ENCODE measurements at places on chromosomes 13 and 19. TPM values are rescaled to one million over a fixed set of nuclear protein-coding genes. Genes with fewer than 3 reads are reported as not detected.

Gene OR7A5
- 0.27 TPM for total RNA-seq

Gene ZNF229
- 5.0 TPM for total RNA-seq

Gene CGB1
- not detected for total RNA-seq

Gene CAPS
- total RNA-seq = 18.3 TPM

Gene KIR3DL1
- total RNA-seq = not detected

Gene ZSCAN4
- 0.14 TPM for total RNA-seq

Gene NDFIP2
- 20.0 TPM for total RNA-seq
